ENCODE measurements at places on chromosomes 11 and 22. TPM values are rescaled to one million over a fixed set of nuclear protein-coding genes. Genes with fewer than 3 reads are reported as not detected.

GRCh38 chr11:43578346-43579170 is 102.0 kb upstream of the HSD17B12 start:
- DNase-seq: no peak
- peaks cover 48% of the 10 kb centered on the region for H3K4me1 ChIP-seq
- peaks cover 99% of the 10 kb centered on the region for H3K27me3 ChIP-seq
- H3K27ac ChIP-seq: no peak overlapping the region
- peak overlapping the region; percentile 54 for H3K4me3 ChIP-seq
- no peaks in the 10 kb centered on the region for H3K36me3 ChIP-seq

DNA sequence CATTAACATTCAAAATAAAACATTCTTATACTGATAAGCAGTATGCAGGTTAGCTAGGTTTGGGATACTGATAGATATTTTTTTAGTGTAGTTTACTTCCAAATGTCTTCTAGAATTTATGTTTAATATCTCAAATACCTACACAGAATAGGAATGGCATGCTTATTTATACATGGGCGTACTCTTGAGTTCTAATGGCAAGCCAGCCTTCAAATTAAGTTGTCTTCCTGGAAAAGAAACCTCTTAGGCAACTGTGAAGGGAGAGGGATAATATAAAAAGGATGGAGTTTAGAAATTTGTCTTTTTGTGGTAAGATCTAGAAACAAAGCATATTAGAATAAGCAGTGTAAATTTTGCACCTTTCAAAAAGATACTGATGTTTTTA is 65.4 kb downstream of the MTMR3 start:
- no peak for DNase-seq
- peaks cover 55% of the 10 kb centered on the region for H3K4me1 ChIP-seq
- H3K27ac ChIP-seq: no peak overlapping the region
- no peak overlapping the region for H3K4me3 ChIP-seq
- H3K36me3 ChIP-seq: peaks cover 3% of the 10 kb centered on the region
- H3K27me3 ChIP-seq: no peaks in the 10 kb centered on the region

GRCh38 chr11:57131080-57131790 is 50.5 kb upstream of the LRRC55 start:
- H3K36me3 ChIP-seq: no peaks in the 10 kb centered on the region
- peaks cover 19% of the 10 kb centered on the region for H3K27me3 ChIP-seq
- H3K4me1 ChIP-seq: no peaks in the 10 kb centered on the region
- H3K4me3 ChIP-seq: no peak overlapping the region
- DNase-seq: no peak
- no peak overlapping the region for H3K27ac ChIP-seq

Gene THYN1
- total RNA-seq: 79.8 TPM

DNA sequence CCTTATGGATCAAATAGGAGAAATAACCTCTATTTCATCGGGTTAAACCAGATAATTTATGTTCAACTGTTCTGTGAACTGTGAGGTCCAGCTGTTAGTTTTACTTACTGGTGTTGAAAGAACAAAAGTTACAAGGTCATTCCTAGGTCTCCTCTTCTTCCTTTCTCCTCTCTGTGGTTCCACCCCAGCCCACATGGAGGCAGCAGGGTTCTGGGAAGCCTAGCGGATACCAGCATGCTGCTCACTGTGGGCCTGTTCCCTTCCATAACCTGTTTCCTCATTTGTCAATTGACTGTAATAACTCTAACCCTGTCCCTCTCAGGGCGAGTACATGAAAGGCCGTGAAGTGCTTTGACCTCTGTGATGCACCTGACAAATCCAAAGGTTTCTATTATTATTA is 27.8 kb downstream of the RELT start:
- no peak for DNase-seq
- no peak overlapping the region for H3K27ac ChIP-seq
- no peaks in the 10 kb centered on the region for H3K27me3 ChIP-seq
- no peak overlapping the region for H3K4me3 ChIP-seq

GRCh38 chr11:111299101-111300026 is 1.0 kb downstream of the POU2AF3 start:
- H3K27me3 ChIP-seq: peaks cover 48% of the 10 kb centered on the region
- H3K27ac ChIP-seq: no peak overlapping the region
- DNase-seq: no peak
- H3K4me3 ChIP-seq: no peak overlapping the region

GRCh38 chr11:32448232-32448631 is 12.9 kb upstream of the WT1 start:
- DNase-seq: no peak
- peaks cover 22% of the 10 kb centered on the region for H3K27me3 ChIP-seq
- no peaks in the 10 kb centered on the region for H3K36me3 ChIP-seq
- no peak overlapping the region for H3K4me3 ChIP-seq
- H3K27ac ChIP-seq: no peak overlapping the region

GRCh38 chr11:3055891-3056290 is 1.3 kb downstream of the CARS1 start:
- H3K27me3 ChIP-seq: no peaks in the 10 kb centered on the region
- H3K4me3 ChIP-seq: peak overlapping the region; percentile 88
- peaks cover 22% of the 10 kb centered on the region for H3K36me3 ChIP-seq
- peaks cover 36% of the 10 kb centered on the region for H3K4me1 ChIP-seq

Gene MMP8
- 0.14 TPM for total RNA-seq

Gene GSTT2B
- total RNA-seq: not detected

Gene AASDHPPT
- total RNA-seq: 58.5 TPM

GRCh38 chr11:97107604-97108003 is 717.8 kb downstream of the JRKL start:
- no peaks in the 10 kb centered on the region for H3K4me1 ChIP-seq
- no peak for DNase-seq
- no peak overlapping the region for H3K27ac ChIP-seq
- no peak overlapping the region for H3K4me3 ChIP-seq
- H3K36me3 ChIP-seq: no peaks in the 10 kb centered on the region
- H3K27me3 ChIP-seq: no peaks in the 10 kb centered on the region

GRCh38 chr22:39894554-39895092 is 1.1 kb upstream of the ENTHD1 start:
- H3K27ac ChIP-seq: no peak overlapping the region
- H3K4me3 ChIP-seq: no peak overlapping the region
- no peaks in the 10 kb centered on the region for H3K27me3 ChIP-seq
- no peak for DNase-seq
- H3K36me3 ChIP-seq: peaks cover 3% of the 10 kb centered on the region

DNA sequence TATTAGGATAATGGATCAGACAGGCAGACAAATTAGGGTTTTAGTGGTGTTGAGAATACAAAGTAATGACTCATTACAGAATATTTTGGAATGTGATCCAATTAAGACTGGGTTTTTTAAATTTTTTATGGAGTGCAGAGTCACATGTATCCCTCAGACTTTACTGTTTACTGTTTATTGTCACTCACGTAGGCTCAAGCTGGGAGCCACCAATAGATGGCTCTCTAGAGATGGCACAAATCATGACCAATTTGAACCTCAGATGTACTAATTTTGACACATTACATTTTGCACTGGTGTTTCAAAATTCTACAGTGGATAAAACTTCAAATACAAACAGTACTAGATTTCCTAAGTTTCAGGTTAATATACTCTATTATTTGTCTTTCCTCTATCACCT is 53.6 kb upstream of the ANO3 start:
- H3K36me3 ChIP-seq: no peaks in the 10 kb centered on the region
- DNase-seq: no peak
- H3K4me1 ChIP-seq: no peaks in the 10 kb centered on the region
- H3K4me3 ChIP-seq: no peak overlapping the region
- H3K27me3 ChIP-seq: peaks cover 11% of the 10 kb centered on the region

DNA sequence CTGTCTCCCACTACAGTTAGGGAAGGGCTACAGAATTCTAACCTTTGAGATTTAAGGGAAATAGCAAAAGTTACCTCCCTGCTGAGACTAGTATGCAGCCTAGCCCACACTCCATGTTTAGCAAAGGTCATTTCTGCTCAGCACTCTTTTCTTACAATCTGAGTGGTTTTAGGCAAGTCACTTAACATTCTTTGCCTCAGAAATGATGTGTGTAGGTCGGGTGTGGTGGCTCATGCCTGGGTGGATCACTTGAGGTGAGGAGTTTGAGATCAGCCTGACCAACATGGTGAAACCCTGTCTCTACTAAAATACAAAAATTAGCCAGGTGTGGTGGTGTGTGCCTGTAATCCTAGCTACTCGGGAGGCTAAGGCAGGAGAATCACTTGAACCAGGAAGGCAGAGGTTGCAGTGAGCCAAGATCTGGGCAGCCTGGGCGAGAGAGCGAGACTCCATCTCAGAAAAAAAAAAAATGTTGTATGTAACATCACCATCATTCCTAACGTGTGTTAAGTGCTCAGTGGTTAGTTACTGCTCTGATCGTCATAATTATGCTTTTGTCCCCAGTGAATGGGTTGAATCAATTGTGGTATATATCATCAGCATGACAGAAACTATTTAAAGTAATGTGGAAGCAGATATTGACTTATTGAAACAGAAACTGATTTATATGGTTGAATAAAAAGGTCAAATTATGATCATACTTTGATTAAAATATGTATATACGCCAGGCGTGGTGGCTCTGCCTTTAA is 55.0 kb downstream of the COPB1 start:
- DNase-seq: no peak
- H3K36me3 ChIP-seq: peaks cover 2% of the 10 kb centered on the region
- H3K27me3 ChIP-seq: no peaks in the 10 kb centered on the region
- peak overlapping the region; percentile 78 for H3K27ac ChIP-seq

Gene PNPLA3
- 0.39 TPM for total RNA-seq

GRCh38 chr11:81397316-81397715 is 1336.3 kb downstream of the FAM181B start:
- no peaks in the 10 kb centered on the region for H3K36me3 ChIP-seq
- no peak overlapping the region for H3K27ac ChIP-seq
- no peak overlapping the region for H3K4me3 ChIP-seq
- no peak for DNase-seq
- H3K4me1 ChIP-seq: no peaks in the 10 kb centered on the region

Gene GVQW3
- total RNA-seq: 1.8 TPM

DNA sequence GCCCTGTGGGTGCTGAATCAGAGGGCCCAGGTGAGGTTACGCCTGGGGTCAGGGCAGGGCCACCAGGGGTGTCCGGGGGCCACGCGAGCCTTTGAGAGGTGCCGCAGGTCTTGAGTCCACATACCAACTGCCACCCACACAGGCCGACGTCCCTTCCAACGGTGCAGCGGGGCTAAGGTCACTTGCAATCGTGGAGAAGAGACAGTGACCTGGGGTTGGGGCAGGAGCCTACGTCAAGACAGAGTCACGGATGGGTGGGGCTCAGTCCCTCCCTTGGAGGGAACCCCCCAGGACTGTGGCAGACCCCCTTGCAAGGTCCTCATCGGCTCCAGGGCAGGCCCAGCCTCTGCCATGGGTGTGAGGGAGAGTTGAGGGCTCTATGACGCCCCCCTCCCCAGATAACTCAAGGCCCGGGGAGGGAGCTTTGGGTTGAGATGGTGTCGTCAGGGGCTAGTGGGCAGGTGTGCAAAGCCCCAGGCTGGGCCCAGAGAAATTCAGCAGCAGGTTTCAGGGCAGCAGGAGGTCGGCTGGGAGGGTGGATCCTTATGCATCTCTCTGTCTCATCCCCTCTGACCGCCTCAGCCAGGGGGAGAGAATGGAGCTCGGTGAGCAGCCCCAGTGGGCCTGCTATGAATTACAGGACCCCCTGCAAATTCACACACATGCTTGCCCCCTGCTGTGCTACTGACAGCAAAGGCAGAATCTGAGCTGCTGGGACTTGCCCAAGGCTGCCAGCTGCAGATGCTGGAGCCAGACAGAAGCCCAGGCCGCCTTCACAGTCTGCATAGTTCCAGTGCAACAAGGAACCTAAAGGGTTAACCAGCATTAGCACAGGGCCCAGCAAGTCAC is 60.0 kb downstream of the MYEOV start:
- peaks cover 8% of the 10 kb centered on the region for H3K4me1 ChIP-seq
- H3K27me3 ChIP-seq: peaks cover 5% of the 10 kb centered on the region
- DNase-seq: no peak
- H3K27ac ChIP-seq: no peak overlapping the region

Gene SEPTIN5
- total RNA-seq: 1.1 TPM

- H3K4me1 ChIP-seq: peaks cover 78% of the 10 kb centered on the region
- peak overlapping the region; percentile 75 for H3K27ac ChIP-seq
Measured at GRCh38 chr22:24440270-24440717, 12.9 kb downstream of the ADORA2A start.

- no peaks in the 10 kb centered on the region for H3K27me3 ChIP-seq
- peaks cover 7% of the 10 kb centered on the region for H3K4me1 ChIP-seq
- no peak overlapping the region for H3K4me3 ChIP-seq
- H3K36me3 ChIP-seq: peaks cover 14% of the 10 kb centered on the region
- no peak overlapping the region for H3K27ac ChIP-seq
- DNase-seq: no peak
Measured at GRCh38 chr11:130886704-130887103, 29.6 kb downstream of the SNX19 start.

GRCh38 chr22:24834845-24835570 is 29.0 kb downstream of the SGSM1 start:
- no peak overlapping the region for H3K27ac ChIP-seq
- DNase-seq: no peak
- no peak overlapping the region for H3K4me3 ChIP-seq
- H3K36me3 ChIP-seq: no peaks in the 10 kb centered on the region
- no peaks in the 10 kb centered on the region for H3K27me3 ChIP-seq

Gene OR8A1
- not detected for total RNA-seq

Gene MMP12
- not detected for total RNA-seq

GRCh38 chr11:93116641-93117441 is 81.0 kb downstream of the SLC36A4 start:
- no peaks in the 10 kb centered on the region for H3K4me1 ChIP-seq
- no peak for DNase-seq

GRCh38 chr22:30159561-30160353 is 79.5 kb downstream of the HORMAD2 start:
- H3K4me3 ChIP-seq: no peak overlapping the region
- DNase-seq: no peak
- no peaks in the 10 kb centered on the region for H3K27me3 ChIP-seq
- peaks cover 47% of the 10 kb centered on the region for H3K4me1 ChIP-seq
- H3K27ac ChIP-seq: peak overlapping the region; percentile 96

DNA sequence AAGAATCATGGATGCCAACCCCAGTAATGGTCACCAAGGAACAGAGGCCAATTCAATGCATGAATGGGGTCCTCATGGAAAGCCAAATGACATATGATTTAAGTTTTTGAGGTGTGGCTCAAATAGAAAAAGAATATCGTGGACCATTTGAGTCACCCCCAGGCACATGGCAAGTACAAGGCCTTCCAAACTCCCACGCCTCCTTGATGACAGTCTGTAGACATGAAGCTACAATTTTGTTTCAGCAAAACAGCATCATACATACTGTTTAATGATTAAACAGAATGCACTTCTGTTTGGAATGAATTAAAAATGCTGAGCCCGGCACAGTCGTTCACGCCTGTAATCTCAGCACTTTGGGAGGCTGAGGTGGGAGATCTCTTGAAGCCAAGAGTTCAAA is 7.4 kb downstream of the FADD start:
- no peaks in the 10 kb centered on the region for H3K27me3 ChIP-seq
- no peak overlapping the region for H3K4me3 ChIP-seq
- H3K4me1 ChIP-seq: peaks cover 37% of the 10 kb centered on the region
- peak overlapping the region; percentile 60 for H3K27ac ChIP-seq

Gene LSP1
- 148 TPM for total RNA-seq

Gene SLC22A25
- not detected for total RNA-seq

Gene AQP11
- 0.14 TPM for total RNA-seq

- no peaks in the 10 kb centered on the region for H3K27me3 ChIP-seq
- no peak overlapping the region for H3K4me3 ChIP-seq
- H3K36me3 ChIP-seq: no peaks in the 10 kb centered on the region
- H3K4me1 ChIP-seq: no peaks in the 10 kb centered on the region
Measured at GRCh38 chr11:19933132-19933735, 220.6 kb downstream of the NAV2 start.

- DNase-seq: no peak
- H3K4me1 ChIP-seq: no peaks in the 10 kb centered on the region
- H3K27ac ChIP-seq: no peak overlapping the region
- H3K4me3 ChIP-seq: no peak overlapping the region
- no peaks in the 10 kb centered on the region for H3K36me3 ChIP-seq
Measured at GRCh38 chr22:49240016-49240380, 587.7 kb downstream of the BRD1 start.
